ENCODE measurements at places on chromosomes 1 and 21.

DNA sequence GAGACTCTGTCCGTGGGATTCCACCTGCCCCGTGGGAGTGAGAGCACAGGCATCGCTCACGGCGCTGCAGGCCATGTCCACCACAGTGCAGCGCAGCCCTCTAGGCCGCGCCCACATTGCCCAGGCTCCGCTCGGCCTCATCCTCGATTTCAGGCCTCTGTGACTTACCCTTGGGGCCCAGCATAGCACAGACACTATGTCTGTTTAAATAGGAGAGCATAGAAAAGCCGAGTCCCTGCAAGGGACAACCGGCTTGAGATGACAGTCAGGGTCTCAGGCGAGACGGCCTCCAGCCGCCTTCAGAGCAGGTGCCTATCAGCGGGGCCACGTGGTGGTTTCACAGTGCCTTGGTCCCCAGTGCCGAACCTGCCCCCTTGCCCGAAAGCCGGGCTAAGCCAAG, 56.9 kb upstream of the POFUT2 start:
- no peak for DNase-seq

DNA sequence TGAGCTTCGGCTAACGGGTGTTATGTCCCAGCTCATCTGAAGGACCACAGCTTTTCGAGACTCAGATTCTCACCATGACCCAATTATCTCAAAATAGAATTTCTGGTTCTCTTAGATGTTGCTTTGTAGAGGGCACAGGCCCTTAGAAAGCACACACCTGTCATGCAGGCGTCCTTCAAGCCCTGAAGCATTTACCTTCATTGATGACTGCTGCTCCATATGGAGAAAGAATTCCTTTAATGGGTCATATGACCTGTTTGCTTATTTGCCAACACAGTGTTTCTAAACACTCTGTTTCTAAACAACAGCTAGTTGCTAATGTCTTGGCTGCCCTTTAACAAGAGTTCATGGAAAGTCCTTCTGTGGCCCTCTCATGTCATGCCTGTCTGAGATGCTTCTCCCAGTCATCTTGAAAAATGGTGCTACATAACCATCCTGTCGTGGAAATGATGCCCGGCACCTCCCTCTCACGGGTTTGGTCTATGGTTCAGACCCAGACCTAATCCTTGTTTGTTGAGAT, 495.7 kb downstream of the KIF26B start:
- DNase-seq = no peak

- DNase-seq = no peak
Measured at GRCh38 chr1:75812065-75812464, 15.4 kb downstream of the MSH4 start.

DNA sequence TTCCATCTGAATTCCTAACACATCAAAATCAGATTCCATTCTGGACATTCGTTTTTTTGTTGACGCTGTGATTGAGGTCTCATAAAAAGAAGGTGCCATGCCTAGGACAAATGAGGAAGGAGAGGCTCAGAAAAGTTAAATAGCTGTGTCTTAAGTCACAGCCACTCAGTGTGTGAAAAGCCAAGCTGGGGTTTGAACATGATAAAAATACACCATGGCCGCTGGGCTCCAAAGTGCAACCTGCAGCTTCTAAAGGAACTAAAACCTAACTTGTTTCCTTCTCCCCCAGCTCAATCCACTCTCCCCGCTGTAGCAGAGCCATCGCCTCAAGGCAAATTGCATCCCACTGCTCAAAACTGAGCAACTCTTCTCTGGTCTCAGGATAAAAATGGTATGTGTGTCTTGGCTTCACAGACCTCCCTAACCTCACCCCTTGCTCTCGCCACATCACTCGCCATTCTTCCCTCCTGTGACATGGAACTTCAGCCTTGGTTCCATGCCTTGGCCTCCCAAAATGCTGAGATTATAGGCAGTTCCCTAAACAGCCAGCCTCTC, 22.1 kb upstream of the FAM20B start:
- DNase-seq = no peak

DNA sequence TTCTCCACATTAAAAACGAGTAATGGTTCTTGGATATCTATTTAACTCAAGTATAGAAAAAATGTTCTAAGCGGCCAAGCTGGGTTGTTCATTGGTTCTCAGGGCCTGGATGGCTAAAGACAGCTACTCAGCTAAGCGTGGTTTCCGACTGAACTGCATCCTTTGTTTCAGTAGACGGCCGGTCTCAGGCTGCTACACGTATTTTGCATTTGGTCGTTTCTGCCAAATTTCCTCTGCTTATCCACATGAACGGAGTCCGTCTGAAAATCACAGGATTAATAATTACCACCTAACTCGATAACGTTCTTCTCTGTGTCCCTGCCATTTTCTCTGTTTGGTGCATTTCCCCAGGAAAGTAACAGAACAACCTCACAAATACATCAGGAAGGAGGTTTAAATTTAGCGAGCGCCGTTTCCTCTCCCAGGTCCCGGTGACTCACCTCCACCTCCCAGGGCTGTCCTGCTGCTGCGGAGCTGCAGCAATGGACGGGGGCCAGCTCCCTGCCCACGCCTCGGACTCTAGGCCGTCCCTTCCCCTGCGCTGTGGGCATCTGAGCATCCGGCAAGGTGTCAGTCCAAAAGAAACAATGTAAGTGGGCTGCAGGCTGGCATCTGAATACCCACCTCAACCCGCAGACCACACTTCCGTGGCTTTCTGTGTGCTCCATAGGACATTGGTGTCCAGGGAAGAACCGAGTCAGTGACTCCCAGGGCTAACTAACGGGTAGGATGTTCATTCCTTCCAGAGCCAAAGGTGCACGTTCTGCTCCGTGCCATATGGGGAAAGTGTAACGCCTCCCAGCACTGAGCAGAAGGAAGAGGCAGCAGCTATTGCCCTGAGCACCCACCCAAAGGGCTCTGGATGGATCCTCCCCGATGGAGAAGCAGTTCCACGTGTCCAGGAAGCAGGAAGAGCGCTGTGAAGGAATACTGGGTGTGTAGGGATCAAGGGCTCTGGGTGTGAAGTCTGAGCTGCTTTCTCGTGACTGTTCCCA, 4.1 kb upstream of the GABRD start:
- DNase-seq = no peak
